Activated CD4-positive, alpha-beta memory T cell treated with anti-CD3 and anti-CD28 coated beads for 36 hours (primary cell): ENCODE measurements at places on chromosomes 11 and 22.

DNA sequence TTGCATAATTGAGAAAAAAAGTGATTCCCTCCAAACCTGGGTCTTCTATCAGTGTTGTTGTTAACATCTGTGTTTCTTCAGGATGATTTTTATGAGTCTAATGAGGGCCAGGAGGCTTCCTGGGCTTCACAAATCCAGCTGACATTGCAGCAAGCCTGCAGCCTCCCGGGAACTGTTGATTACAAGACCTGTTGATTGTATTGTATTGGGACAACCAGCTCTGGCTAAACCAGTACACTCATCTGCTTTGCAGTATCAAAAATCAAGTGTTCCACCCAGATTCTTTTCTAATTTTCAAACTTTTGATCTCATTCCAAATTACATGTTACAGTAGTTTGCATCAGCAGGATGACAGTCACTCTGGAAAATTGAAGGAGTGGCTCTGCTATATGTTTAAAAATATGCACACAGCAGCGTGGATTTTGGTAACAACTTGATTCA, 16.1 kb upstream of the PRSS23 start:
- DNase-seq, result no peak

DNA sequence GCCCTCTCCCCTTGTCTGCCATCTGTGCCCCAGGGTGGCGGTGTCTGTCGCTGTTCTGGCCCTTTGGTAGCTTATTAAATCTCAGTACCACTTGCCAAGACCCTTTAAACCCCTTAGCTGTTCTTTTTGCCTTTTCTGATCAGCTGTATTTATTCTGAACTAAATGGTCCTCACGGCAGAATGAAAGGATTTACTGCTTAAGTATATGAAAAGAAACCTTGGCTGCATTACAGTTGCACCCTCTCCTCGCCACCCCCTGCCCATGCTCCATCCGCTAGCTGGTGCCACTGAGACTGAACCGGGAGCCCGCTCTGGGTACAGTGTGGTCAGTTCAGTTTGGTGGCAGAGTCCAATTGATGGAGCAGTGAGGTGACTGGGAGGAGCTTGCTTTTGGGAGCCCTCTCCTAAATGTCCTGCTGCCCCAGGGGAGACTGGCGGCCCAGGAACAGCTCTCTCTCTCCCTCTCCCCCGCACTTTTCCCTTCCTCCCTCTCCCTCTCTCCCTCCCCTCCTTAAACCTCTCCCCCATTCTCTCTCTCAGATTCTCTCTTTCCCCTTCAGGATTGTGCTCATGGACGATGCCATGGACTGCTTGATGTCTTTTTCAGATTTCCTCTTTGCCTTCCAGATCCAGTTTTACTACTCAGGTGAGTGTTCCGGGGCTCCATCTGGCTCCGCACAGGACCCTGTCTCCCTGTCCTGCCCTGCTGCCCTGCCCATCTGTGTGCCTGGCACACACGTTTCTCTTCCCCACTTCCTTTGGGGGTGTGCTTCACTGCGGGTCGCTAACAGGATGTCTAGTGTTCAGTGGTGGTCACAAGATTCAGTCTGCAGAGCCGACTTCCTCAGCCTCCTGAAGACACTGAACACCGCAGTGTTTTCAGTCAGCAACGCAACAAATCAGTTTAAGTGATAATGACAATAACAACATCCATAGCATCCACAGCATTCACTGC, 21.8 kb downstream of the ARFGAP2 start:
- DNase-seq, result peak; percentile 25

- DNase-seq, result no peak
These were observed 2.0 kb downstream of the SERPINH1 start for GRCh38 chr11:75563978-75564552.

DNA sequence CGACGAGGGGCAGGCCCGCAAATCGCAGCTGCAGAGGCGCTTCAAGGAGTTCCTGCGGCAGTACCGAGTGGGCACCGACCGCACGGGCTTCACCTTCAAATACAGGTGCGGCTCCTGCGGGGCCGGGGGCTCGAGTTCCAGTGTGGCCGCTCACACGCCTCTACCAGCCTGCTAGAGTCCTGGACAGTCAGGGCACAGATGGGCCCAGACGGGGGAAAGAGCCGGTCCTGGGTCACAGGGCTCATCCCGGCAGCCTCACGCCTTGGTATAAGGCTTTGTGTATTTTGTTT, 506 bp downstream of the MCM5 start:
- peak; percentile 31 for DNase-seq

DNA sequence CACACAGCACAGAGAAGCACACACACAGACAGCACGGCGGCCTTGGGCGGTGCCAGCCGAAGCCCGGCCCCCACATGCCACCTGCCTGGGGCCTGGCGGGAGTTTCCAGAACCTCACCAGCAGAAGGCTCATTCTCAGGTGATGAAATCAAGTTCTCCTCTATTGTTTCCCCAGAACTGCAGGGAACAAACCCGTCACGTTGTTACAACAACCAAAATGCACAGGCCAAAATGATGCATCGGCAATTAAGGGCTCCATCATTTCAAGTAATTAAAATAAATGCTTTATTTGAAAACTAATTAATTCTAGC, 30.8 kb downstream of the GNB1L start:
- DNase-seq, result no peak

DNA sequence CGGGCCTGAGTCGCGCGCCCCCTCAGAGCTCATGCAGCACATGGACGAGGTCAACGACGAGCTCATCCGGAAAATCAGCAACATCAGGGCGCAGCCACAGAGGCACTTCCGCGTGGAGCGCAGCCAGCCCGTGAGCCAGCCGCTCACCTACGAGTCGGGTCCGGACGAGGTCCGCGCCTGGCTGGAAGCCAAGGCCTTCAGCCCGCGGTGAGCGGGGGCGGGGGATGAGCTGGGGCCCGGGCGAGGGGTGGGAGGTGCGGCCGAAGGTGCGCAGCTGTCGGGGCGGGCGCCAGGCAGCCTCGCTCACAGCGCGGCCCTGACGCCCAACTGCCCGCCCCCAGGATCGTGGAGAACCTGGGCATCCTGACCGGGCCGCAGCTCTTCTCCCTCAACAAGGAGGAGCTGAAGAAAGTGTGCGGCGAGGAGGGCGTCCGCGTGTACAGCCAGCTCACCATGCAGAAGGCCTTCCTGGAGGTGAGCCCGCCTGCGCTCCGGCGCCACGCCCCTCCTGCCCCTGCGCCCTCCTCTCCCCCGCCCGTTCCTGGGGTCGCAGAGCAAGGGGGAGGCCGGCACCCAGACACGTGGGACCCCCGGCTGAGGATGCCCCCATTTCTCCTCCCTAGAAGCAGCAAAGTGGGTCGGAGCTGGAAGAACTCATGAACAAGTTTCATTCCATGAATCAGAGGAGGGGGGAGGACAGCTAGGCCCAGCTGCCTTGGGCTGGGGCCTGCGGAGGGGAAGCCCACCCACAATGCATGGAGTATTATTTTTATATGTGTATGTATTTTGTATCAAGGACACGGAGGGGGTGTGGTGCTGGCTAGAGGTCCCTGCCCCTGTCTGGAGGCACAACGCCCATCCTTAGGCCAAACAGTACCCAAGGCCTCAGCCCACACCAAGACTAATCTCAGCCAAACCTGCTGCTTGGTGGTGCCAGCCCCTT, 20.5 kb downstream of the EPS8L2 start:
- peak; percentile 71 for DNase-seq

DNA sequence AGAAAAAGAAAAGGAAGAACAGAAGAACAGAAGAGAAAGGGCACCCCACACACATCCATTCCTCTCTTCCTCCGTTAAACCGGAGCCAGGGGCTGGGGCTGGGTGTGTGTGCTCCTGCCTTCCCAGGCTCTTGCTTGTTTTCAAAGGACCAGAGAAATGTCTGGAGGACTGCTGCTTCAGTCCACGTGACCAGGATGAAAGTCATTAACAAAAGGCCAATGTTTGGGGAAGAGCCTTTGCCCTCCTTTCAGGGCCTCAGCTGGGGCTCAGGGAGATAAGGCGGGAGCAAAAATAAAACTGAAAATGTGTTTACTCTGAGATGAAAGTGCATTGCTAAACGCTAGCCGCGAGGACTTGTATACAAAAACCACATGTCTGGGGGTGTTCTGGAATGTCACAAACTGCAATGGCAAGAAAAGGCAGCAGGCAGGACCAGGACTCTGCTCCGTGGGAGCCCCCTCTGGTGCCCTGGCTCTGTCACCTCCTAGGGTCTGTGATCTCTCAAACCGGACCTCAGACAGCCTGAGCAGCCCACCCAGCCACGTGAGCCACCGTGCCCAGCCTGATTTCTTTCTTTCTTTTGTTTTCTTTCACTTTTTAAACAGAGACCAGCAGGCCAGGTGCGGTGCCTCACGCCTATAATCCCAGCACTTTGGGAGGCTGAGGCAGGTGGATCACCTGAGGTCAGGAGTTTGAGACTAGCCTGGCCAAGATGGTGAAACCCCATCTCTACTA, 31.6 kb upstream of the MYH9 start:
- DNase-seq, result no peak

GRCh38 chr11:376531-377173, 7.4 kb downstream of the B4GALNT4 start:
- DNase-seq, result no peak

DNA sequence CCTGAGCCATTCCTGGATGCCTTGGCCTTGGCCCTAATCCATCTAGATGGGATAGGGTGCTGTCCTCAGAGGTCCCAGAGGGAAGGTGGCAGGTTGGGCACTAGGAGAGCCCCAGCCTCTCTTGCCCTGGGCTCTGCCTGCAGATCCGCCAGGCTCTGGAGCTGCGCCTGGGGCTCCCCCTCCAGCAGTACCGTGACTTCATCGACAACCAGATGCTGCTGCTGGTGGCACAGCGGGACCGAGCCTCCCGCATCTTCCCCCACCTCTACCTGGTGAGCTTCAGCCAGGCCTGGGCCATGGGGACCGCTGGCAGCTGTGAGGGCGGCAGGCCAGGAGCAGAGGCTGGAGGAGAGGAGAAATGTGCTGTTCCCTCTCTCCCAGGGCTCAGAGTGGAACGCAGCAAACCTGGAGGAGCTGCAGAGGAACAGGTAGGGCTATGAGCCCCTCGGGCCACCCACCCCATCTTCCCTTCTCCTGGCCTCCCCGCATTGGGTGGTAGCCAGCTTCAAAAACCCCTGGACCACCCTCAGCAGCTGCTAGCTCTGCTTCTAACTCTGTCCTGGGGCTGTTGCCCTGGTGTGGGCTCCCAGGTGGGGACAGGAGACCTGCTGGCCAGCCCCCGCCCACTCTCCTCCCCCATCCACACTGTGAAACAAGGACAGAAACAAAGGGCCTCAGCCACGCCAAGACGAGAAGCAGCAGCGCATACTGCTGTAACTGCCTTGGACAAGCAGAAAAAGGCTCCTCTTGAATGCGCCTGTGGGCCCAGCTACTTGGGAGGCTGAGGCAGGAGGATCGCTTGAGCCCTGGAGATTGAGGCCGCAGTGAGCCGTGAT, 4.9 kb downstream of the SSH3 start:
- no peak for DNase-seq

- peak; percentile 16 for DNase-seq
These were observed 35.4 kb downstream of the NFAM1 start for GRCh38 chr22:42396621-42397331.

GRCh38 chr11:3856856-3857553, 1.5 kb downstream of the STIM1 start:
- DNase-seq, result no peak

DNA sequence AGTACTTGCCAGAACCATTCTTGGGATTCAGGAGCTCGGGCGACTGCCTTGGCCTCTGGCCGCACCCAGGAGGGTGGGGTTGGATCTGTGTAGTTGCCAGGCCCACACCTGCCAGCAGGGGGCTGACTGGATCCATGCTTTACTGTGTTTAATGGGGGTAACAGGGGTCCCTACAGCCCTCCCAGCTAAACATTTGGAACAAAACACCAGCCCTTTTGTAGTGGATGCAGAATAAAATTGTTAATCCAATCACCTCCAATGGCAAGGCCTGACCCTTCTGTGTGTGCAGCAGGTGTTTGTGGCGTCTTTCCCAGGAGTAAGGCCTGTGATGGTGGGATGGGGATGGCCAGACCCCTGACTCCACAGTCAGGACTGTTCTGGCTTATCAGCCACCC, 22.5 kb downstream of the SUN2 start:
- peak; percentile 63 for DNase-seq

GRCh38 chr11:80995523-80995922, 1554.7 kb upstream of the TENM4 start:
- no peak for DNase-seq

DNA sequence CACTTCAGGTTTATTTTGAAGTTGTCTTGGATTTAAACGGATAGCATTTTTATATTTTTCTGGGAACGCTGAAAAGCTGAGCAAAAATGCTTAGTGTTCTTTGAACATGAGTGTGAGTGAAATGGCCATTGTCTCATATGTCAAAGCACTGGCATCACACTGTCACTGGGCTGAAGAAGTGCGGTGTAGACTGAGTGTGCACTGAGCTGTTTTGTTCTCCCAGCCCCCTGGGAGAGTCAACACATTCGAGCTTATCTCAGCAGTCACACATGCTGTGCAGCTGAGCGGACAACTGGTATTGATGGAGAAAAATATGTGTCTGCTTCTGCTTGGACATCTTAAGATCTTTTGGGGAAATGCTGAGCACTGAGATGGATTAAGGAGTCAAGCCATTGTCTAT, 90.8 kb downstream of the TECTA start:
- DNase-seq, result no peak

GRCh38 chr22:38110863-38111852, 674 bp upstream of the BAIAP2L2 start:
- DNase-seq, result no peak
